CD4-positive, alpha-beta T cell treated with Interferon gamma for 1 hour (primary cell): ENCODE measurements at places on chromosomes 4 and X.
A peak's percentile ranks its signal among the peaks of the same experiment; 100 is the strongest.

DNA sequence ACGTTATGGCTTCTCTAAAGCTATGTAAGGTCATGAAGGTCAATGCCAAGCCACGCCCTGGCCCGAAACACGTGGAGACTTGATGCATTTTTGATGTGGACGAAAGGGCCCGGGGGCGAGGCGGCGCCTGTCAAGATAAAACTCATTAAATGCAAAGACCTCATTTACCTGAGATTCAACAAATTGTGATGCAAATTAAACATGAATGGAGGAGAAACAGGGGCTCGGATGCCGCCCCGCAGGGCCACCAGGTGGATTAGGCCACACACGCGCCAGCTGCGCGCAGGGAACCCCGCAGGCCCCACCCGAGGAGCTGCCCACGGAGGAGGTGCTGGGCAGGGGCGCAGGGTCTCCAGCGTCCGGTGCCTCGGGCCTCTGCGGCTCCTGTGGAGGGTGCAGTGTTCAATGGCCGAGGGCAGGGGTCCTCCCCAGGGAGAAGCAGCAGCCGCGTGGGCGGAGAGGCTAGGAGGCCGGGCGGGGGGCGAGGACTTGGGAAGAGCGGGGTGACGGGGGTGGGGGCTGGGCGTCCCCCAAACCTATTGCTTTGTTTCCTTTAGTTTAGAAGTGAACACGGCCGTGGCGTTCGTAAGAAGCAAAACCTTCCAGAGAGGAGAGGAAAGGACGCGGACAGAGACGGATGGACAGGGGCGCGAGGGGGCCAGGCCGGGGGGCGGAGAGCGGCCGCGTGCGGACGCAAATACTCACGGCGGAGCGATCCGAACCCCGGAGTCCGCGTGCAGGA lies 40.4 kb downstream of the CPLX1 start:
- DNase-seq = no peak

DNA sequence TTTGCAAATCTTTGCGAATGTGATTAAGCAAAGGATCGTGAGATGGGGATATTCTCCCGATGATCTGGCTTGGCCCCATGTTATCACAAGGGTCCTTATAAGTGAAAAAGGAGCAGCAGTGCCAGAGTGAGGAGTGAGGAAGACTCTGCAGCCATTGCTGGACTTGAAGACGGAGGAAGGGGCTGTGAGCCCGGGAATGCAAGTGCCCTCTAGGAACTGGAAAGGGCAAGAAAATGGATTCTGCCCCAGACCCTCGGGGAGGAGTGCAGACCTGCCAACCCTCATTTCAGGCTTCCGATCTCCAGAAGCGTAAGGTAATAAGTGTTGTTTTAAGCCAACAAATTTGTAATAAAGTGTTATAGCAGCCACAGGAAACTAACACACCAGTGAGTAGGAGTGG lies 76.3 kb downstream of the EVC start:
- DNase-seq = no peak

GRCh38 chrX:53284684-53285447 lies 3.5 kb upstream of the IQSEC2 start:
- peak; percentile 48 for DNase-seq

DNA sequence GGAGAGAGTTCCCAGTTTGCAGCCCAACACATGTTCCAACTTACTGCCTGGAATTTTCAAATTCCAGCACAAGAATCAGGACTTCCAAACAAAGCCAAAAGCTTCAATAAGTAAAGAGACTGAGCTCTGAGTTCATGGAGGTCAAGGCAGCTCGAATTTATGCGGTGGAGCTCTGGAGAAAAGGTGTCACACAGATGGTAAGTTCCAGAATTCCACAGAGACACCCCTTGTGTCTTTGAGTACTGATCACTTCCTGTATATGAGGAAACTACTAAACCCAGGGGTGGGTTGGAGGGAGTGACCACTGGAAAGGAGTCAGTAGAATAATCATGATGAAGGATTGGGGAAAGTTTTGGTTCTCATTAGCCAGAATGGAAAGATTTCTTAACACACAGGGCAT lies 118.5 kb upstream of the GUCY1A1 start:
- no peak for DNase-seq

GRCh38 chr4:183343730-183344129 lies 21.5 kb upstream of the CLDN24 start:
- DNase-seq = no peak

DNA sequence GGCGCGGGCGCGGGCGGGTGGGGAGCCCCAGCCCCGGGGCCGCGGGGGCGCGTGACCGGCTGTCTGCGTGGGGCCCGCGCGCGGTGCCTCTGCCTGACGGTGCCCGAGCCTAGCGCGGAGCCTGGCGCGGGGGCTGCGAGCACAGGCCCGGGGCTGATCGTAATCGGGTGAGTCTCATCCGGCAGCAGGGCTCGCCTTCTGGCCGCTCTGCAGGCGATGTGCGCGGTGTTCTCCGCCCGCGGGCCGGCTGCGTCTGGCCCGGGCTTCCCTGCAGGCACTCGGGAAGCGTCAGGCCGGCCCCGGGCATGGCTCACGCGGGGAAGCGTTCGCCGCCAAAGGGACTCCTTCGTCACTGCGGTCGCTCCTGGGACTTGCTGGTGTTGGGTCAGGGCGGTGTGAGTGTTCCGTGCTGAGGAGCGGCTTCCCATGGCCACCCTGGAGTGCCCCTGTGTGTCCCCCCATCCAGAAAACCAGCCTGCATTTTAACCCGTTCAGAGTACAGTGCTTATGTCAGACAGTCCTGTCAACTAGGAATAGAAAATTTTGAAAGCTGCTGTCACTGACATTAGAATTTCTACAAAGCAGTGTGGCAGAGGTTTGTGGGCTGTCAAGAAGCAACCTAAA lies 40.6 kb downstream of the FAM149A start:
- DNase-seq = no peak

- peak; percentile 71 for DNase-seq
These were observed 37.3 kb upstream of the CLCN4 start for GRCh38 chrX:10119399-10119990.

- DNase-seq = no peak
These were observed 92.2 kb upstream of the SLIT2 start for GRCh38 chr4:20159516-20159915.

DNA sequence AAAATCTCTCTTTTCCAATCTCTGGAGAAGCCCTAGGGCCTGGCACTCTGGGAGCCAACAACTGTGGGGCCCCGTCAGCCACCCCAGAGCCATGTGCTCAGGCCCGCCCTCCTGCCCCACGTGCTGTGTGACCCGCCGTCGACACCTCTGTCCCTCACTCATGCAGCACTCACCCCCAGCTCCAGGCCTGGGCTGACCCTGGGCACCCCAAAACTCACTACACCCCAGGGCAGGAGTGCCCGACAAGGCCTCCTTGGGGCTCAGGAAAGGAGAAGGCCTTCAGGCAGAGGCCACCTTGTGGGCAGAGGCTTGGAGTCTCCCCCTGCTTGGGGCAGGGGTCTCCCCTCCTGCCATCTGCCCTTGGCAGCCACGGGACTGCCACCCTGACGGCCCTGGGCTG lies 5.7 kb downstream of the MYL5 start:
- DNase-seq = no peak

- peak; percentile 49 for DNase-seq
These were observed 23.4 kb downstream of the CCNI start for GRCh38 chr4:77052352-77052751.

DNA sequence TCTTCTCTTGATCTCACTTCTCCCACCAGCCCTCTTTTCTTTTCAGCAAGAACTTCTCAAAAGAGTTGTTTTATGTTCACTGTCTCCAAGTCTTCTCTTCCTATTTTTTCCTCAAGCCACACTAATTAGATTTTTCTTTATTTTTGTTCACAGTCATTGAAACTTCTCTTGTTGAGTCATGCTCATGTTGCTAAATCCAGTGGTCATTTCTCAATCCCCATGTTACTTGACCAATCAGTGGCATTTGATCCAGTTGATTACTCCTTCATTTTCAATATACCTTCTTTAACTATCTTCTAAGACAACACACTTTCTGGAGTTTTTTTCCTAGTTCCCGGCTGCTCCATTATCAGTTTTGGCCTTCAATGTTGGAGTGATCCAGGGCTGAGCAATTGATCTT lies 103.1 kb upstream of the LSM6 start:
- no peak for DNase-seq

- no peak for DNase-seq
These were observed 4.6 kb downstream of the ZNF185 start for GRCh38 chrX:152902502-152902820.

- no peak for DNase-seq
These were observed 58.0 kb downstream of the ENPEP start for GRCh38 chr4:110533940-110534339.

DNA sequence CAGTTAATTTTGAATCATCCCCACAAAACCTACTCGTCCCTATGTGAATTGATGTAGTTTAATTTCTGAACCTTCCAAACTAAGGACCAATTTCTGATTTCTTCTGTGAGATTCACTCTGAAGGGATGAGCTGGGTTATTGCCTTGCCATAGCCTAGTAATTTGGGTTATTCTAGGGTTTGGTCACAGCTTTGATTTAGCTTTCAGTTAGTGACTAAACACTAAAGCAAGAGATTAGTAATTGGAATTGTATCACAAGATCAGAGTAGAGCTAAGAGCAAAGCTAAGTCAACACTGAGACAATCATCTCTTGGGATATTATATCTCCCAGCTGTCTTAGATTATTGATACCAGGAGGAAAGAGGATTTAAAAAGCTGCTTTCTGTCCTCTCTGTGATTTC lies 588.0 kb downstream of the CCSER1 start:
- no peak for DNase-seq

DNA sequence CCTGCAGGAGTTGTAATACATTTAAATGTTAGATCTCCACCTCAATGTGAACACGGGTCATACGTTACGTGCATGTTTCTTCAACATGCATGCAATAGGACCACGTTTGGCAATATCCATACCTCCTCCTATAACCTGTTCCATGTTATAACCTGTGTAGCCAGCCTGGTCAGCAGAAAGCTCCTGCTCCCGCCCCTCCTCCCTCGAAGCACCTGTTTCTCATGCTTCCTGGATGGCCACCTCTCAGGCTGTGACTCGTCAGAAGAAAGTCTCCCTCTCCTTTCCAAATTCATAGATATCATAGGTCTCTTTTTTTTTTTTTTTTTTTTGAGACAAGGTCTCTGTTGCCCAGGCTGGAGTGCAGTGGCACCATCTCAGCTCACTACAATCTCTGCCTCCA lies 96.5 kb downstream of the HMX1 start:
- no peak for DNase-seq

DNA sequence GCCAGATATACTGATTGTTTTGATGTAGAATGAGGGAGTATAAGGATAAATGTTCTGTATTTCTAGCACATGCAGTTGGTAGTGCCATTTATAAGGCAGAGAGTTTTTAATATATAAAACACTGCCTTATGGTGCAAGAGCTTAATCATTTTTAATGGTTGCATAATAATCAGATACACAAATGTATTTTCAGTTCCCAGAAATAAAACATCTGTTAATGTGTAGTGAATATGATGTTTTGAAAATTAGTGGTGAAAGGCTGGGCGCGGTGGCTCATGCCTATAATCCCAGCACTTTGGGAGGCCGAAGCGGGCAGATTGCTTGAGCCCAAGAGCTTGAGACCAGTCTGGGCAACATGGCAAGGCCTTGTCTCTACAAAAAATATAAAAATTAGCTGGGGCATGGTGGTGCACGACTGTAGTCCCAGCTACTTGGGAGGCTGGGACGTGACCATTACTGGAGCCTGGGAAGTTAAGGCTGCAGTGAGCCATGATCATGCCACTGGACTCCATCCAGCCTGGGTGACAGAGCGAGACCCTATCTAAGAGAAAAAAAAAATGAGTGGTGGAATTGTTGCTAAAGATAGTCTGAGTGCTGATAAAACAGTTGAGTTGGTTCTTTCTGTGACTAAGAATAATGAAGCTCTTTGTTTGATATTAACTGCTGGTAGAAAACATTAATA lies 29.3 kb downstream of the CLCN3 start:
- no peak for DNase-seq

DNA sequence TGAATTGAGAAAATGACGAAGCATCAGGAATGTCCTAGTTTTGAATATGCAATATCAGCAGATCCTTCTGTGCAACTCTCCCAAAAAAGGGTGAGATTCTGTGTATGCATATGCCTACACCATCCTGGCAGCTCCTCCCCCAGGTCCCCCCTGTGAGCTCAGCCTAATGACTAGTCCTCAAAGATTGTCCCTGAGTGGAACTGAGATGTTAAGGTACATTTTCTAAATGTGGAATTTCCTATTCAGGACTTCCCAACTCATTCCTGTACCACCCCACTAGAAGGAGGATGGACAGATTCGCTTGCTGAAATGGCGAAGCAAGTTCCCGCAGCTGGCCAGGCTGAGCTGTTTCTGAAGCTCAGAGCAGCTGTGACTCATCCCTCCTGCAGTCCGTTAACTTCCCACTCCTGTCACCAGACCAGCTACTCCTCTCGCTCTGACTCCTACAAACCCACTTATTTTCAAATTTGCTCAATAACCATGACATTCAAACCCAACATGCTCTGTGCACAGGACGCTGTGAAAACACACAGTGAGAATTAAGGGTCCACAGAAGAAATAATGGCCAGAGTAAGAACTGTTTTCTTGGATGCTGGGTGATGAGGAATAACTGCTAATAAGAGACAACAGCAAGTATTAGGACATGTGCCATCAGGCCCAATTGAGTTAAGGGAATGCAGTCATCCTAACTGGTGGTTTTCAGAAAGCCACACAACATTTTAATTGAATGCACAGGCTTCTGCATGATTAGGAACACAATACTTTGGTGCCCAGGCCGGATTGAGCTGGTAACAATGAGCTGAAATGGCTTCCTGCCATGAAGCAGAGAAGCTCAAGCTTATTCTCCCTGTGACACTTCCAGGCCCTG lies 40.0 kb upstream of the IRF2 start:
- DNase-seq = peak; percentile 42

GRCh38 chrX:856566-857290 lies 226.1 kb downstream of the SHOX start:
- no peak for DNase-seq

DNA sequence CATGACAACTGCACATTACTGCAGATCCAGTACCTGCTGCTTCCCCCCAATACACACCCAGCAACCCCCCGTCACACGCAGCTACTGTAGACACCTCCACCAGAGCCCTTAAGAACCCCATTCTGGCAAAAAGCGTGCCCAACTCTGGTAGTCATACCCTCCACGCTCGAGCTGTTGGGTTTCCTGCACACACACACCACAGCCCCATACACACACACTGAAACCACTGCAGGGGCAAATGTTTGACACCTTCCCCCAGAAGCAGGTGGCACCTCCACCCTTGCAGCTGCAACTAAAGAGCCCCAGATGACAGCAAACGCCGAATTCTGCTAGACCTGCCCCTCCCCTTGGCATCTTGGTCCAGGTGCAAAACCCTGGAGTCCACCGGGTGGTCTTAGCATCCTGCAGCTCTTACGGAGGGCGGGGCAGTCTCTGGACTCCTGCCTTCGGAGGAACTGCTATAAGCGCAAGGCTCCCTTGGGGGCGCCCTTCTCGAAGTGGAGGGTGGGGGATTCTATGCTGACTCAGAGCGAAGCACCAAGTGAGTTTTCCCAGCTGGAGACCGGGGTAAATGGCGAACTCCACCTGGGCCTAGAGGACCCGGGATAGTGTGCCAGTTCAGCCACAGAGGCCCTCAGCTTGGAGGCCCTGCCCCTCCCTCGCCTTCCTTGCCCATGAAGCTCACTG lies 1.5 kb downstream of the FRMPD3 start:
- peak; percentile 35 for DNase-seq
